PC-3 (cell line): ENCODE measurements at places on chromosomes 1 and 21.

- H3K27me3 ChIP-seq, result no peaks in the 10 kb centered on the region
- H3K4me1 ChIP-seq, result peaks cover 9% of the 10 kb centered on the region
- no peak overlapping the region for H3K4me3 ChIP-seq
- no peak overlapping the region for H3K27ac ChIP-seq
- no peaks in the 10 kb centered on the region for H3K36me3 ChIP-seq
- DNase-seq, result no peak
Observed at GRCh38 chr1:54362881-54363340, 43.3 kb downstream of the SSBP3 start.

GRCh38 chr1:193348091-193348768, 161.8 kb upstream of the B3GALT2 start:
- no peaks in the 10 kb centered on the region for H3K4me1 ChIP-seq
- H3K27me3 ChIP-seq, result no peaks in the 10 kb centered on the region
- H3K4me3 ChIP-seq, result no peak overlapping the region
- no peak overlapping the region for H3K27ac ChIP-seq
- H3K36me3 ChIP-seq, result no peaks in the 10 kb centered on the region
- DNase-seq, result no peak

- no peak for DNase-seq
- peaks cover 61% of the 10 kb centered on the region for H3K27me3 ChIP-seq
- no peak overlapping the region for H3K4me3 ChIP-seq
- no peaks in the 10 kb centered on the region for H3K36me3 ChIP-seq
- H3K4me1 ChIP-seq, result no peaks in the 10 kb centered on the region
- H3K27ac ChIP-seq, result no peak overlapping the region
Observed at GRCh38 chr1:231153726-231154125, 8.1 kb upstream of the TRIM67 start.

GRCh38 chr21:30248844-30249243, 32.9 kb upstream of the CLDN8 start:
- peaks cover 15% of the 10 kb centered on the region; the same call in 1 of the 2 replicates for H3K27me3 ChIP-seq
- H3K36me3 ChIP-seq, result no peaks in the 10 kb centered on the region
- DNase-seq, result no peak
- H3K4me1 ChIP-seq, result no peaks in the 10 kb centered on the region
- H3K27ac ChIP-seq, result no peak overlapping the region

GRCh38 chr1:172820475-172821158, 161.7 kb downstream of the FASLG start:
- H3K27ac ChIP-seq, result no peak overlapping the region
- H3K4me1 ChIP-seq, result peaks cover 13% of the 10 kb centered on the region; the same call in 1 of the 2 replicates
- peak; percentile 54 for DNase-seq
- H3K4me3 ChIP-seq, result no peak overlapping the region
- no peaks in the 10 kb centered on the region for H3K36me3 ChIP-seq
- H3K27me3 ChIP-seq, result no peaks in the 10 kb centered on the region

- peak; percentile 45 for DNase-seq
- no peak overlapping the region for H3K4me3 ChIP-seq
- H3K27ac ChIP-seq, result no peak overlapping the region
- H3K27me3 ChIP-seq, result no peaks in the 10 kb centered on the region
- 0 out of 2 replicates have a peak, but pooled peaks cover 5% of the 10 kb centered on the region for H3K4me1 ChIP-seq
- H3K36me3 ChIP-seq, result no peaks in the 10 kb centered on the region
Observed at GRCh38 chr1:73065339-73066041, 783.2 kb upstream of the NEGR1 start.

- no peak overlapping the region for H3K27ac ChIP-seq
- H3K4me1 ChIP-seq, result peaks cover 25% of the 10 kb centered on the region
- H3K27me3 ChIP-seq, result no peaks in the 10 kb centered on the region
- peak overlapping the region; percentile 2; the same call in 1 of the 2 replicates for H3K4me3 ChIP-seq
- no peaks in the 10 kb centered on the region for H3K36me3 ChIP-seq
Observed at GRCh38 chr1:147177611-147178380, 5.5 kb upstream of the PRKAB2 start.

DNA sequence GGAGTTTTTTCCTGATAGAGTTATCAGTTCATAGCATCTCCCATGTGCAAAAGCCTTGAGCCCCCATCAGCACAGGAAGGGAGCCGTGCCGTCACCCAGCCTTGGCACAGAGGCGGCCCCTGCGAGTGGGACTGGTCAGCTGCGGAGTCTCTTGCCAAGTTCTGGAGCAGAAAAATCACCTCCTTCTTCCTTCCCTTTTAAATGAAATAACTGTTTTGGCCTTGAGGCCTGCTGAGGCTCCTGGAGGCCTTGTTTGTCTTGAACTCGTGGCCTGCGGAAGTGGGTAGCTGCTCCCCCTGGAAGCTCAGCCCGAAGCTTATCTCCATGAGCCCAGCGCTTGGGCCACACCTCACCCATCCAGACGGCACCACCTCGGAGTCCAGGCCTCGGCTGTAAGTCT, 145.7 kb upstream of the TMEM51 start:
- H3K27ac ChIP-seq, result no peak overlapping the region
- no peaks in the 10 kb centered on the region for H3K4me1 ChIP-seq
- H3K27me3 ChIP-seq, result no peaks in the 10 kb centered on the region
- no peak overlapping the region for H3K4me3 ChIP-seq
- no peak for DNase-seq

GRCh38 chr1:238485912-238486209, 595.1 kb upstream of the ZP4 start:
- no peaks in the 10 kb centered on the region for H3K36me3 ChIP-seq
- peak overlapping the region; percentile 52 for H3K27ac ChIP-seq
- H3K4me3 ChIP-seq, result peak overlapping the region; percentile 78
- DNase-seq, result peak; percentile 37

GRCh38 chr1:45393718-45394302, 53.6 kb upstream of the MUTYH start:
- no peaks in the 10 kb centered on the region for H3K27me3 ChIP-seq
- peak; percentile 23 for DNase-seq
- no peaks in the 10 kb centered on the region for H3K36me3 ChIP-seq

DNA sequence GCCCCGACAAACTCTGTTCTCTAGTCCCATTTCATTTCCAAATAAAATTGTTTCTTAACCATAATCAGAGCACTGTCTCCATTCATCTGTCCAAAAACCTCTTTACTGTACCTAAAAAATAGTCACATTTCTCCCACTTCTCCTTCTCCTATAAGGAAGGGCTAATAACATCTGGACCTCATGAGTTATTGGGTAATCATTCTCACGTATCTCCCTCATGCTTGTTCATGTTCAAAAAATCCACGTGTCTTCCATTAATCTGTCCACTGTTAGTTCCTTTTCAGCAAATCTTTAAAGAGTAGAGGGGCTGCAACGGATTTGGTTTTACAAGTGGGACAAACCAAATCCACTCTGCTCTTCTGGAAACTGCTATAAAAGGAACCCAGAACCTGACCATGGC, 1418.8 kb downstream of the MRPL39 start:
- H3K4me1 ChIP-seq, result no peaks in the 10 kb centered on the region
- no peak overlapping the region for H3K4me3 ChIP-seq
- no peaks in the 10 kb centered on the region for H3K27me3 ChIP-seq
